ENCODE measurements at places on chromosomes 12 and 14.
A peak's percentile ranks its signal among the peaks of the same experiment; 100 is the strongest.

DNA sequence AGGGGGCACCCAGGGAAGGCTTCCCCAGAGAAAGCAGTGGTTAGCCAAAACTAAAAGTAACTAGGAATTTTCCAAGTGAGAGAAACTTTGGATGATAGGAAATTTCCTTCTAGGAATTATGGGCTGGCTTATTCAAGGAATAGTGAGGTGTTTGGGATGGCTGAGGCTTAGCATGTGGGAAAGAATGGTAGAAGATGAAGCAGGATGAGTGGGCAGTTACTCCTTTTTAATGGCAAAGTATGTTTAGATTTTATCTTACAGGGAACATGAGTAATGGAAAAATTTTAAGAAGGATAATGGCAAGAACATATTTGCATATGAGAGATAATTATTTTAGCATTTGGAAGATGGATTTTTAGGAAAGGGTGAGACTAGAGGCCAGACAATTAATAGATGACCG is 197.6 kb downstream of the SLC38A4 start:
- DNase-seq, result no peak

- no peak for DNase-seq
Observed at GRCh38 chr12:106044773-106045172, 94.0 kb downstream of the NUAK1 start.

GRCh38 chr14:30982533-30982932 is 42.9 kb upstream of the AP4S1 start:
- DNase-seq, result no peak

GRCh38 chr12:8887285-8887715 is 27.0 kb upstream of the PHC1 start:
- no peak for DNase-seq

DNA sequence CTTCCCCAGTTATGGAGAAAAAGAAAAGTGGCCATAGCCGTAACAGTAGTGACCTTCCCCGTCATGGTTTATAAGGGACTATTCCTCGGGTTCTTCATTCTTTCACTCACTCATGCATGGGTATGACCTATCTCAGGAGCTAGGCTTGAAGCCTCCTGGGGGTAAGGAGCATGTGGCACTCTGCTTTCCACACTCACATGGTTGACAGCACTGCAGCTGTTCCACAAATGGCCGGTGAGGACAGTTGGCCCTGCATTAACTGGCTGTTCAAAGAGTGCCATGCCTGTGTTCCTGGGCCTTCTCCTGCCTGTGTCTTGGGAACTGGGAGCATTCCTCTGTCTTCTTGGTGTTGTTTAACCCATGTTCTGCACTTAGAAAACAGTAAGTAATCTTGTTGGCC is 66.2 kb upstream of the PNMA1 start:
- no peak for DNase-seq

DNA sequence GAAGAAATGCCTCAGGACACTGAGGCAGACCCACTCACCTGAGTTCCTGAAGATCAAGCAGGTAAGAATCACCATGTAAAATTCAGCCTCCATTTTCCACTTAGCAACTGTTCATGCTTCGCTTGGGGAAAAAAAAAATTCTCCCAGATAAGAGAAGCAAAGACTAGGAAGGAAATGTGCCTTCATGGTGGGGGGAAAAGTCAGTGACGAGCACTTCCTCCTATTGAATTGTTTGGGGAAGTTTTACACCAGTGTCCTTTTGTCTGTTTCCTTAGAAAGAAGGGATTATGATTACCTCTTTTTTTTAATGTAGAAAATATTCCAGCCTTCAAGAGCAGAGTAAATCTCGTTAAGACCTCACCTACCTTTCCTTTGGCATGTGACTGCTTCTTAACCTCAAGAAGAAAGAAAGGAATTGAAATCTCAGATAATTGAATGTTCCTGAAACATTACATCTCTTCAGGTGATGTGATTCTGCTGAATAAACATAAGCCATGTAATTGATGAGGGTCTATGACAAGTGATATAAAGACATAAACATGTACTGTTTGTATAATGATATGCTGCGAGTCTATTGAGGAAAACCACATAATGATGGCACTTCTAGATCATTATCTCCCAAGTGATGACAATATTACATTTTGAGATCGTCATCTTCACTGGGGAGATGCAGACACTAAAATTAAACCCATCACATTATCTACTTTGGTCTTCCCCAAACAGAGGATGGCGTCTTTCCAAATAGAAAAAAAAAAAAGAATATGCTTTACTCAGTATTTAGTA is at the start of gene PTPRB:
PTPRB (minus strand) TSS at position 127 of the 783 bp plus-strand sequence; CDS start at position 93, 34 bp downstream.
- DNase-seq, result no peak

DNA sequence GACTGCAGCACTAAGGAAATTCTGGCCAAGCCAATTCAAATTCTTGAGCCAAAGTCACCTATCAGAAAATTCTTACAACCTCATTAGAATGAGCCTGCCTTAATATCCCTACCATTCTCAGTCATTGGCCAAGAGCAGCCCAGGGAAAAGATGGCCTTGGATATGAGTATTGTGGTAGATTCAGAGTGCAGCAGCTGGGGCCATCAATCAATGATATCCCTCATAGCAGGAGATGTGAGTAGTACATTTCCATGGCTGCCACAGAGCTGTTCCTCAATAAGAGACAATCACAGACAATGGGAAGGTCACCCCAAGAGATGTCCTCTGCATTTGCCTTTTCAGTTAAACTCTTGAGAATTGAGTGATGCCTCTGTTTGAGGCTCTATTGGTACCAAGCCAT is 161.6 kb downstream of the DYRK2 start:
- no peak for DNase-seq

DNA sequence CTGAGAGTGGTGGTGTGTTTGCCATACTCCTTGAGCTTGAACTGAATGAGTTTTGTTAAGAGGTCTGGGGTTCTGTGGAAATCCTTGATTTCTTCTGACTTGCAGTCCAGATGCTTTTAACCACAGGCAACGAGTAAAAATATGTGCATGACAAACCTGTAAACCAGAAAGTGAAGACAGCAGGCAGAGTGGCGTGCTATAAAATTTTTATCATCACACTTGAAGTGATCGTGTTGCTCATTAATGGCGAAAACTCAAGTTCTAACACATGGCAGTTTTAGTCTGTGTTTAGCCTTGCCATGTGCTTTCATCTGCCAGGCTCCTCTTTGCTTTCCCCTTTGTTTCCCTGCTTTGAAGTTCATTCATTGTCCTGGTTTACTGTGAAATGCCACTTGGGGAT is 28.0 kb downstream of the TXNRD1 start:
- DNase-seq, result no peak

- no peak for DNase-seq
Observed at GRCh38 chr14:92173668-92174067, 51.9 kb downstream of the CPSF2 start.

- DNase-seq, result no peak
Observed at GRCh38 chr12:89470741-89471509, 53.7 kb downstream of the GALNT4 start.

- DNase-seq, result no peak
Observed at GRCh38 chr14:92385561-92385960, 62.6 kb downstream of the SLC24A4 start.

GRCh38 chr12:29533815-29534489 is 36.5 kb upstream of the OVCH1 start:
- DNase-seq, result no peak

DNA sequence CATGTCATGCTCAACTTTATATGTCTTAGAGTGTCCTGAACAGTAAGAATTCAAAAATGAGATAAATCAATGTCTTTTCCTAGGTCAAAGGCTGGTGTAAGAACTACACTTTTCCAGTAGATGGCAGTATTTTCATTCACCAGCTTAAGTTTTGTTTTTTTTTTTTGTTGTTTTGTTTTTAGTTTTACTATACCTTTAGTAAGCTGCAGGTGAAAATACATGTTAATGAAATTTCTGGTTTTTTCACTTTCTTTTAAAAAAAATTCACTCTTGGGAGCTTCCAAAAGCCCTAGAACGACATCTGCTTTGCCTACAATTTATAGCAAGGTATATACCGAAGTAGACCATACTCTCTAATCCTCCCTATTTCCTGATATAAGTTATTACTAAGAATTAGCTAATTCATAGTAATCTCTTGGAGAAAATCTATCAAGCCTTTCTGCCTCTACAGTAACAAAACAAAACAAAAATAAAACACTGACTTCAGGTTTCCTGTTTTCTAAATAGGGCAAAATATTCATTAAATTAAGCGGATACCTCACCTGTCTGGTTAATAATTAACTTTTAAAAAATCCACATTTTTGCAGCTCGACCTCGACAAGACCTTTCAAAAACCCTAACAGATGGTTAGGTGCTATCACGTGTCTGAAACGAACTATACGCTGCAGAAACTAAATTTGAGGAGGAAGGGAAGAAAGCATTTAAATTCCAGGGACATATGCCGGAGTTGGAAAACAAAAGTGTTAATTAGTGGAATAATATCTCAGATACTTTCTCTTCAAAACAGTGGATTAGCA is 2.7 kb upstream of the SAMD4A start:
- DNase-seq, result peak; percentile 8

GRCh38 chr12:49503674-49504180 is 35.1 kb upstream of the KCNH3 start:
- no peak for DNase-seq

DNA sequence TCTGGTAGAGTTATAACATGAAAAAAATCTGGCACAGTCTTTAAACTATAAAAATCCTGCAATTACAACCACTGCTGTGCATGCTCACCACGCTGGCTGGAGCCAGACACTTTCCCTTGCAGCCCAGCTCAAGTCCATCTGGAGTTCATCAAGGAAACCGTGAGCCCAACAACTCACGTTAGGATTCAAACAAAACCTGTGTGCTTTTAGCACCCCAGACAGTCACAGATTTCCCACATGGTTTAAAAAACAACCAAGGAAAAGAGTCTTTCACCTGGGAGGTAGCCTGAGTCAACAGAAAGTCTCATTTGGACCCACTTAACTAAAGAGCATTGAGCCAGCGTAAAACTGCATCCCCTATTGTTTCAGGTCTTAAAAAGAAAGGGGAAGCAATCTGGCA is 4.7 kb downstream of the LRIG3 start:
- no peak for DNase-seq

DNA sequence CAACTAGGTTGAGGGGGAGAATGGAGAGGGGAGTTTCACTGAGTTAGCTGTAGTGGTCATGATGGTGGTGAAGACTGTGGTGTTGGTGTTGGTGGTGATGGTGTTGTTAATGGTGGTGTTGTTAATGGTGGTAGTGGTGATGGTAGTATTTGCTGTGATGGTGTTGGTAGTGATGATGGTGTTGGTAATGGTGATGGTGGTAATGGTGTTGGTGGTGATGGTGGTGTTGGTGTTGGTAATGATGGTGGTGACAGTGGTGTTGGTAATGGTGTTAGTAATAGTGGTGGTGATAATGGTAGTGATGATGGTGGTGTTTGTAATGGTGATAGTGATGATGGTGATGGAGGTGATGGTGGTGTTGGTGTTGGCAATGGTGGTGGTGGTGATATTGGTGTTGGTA is 9.1 kb downstream of the C1R start:
- DNase-seq, result no peak

DNA sequence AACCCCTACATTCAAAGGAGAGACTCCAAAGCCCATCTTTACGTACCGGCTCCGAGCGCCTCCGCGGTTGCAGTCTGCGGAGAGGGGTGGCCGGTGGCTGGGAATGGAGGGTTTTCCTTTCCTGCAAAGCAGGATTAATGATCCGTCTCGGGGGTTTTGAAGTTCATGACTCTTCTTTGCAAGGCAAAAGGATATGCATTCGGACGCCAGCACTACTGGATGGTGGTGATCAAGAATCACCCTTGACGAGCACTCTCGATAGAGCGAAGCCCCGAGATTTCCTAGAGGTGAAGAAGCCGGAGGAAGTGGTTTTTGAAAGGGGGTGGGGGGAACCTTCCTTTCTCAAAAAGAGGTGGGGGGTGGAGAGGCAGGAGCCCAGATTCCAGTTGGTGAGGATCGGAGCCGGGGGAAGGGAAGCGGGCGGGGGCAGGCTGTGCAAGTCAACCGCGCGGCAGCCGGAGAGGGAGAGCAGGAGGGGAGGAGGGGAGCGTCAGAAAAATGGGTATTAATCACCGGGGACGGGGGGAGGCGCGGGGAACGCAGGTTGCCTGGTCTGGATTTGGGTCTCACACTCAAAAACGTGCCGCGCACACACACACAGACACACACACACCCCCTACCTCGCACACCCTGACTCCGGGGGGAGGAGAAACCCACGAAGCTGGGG is at the start of gene GRIN2B:
GRIN2B (minus strand) TSS at position 307 of the 667 bp plus-strand sequence. CDS start 115,394 bp downstream, outside the sequence.
- no peak for DNase-seq

DNA sequence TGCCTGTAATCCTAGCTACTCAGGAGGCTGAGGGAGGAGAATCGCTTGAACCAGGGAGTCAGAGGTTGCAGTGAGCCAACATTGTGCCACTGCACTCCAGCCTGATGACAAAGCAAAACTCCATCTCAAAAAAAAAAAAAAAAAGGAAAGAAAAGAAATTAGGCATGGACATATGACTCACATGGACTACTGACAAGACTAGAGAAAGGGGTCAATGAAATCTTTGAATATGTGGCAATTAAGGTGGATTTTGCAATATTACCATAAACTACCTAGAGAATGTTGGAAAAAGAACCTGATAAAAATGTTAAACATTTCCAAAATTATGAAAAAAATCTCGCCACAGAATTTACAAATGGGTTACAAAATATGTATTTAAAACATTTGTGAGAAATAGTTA is 873.6 kb downstream of the C12orf50 start:
- no peak for DNase-seq

- DNase-seq, result no peak
Observed at GRCh38 chr14:51145246-51145645, 50.3 kb upstream of the TRIM9 start.

DNA sequence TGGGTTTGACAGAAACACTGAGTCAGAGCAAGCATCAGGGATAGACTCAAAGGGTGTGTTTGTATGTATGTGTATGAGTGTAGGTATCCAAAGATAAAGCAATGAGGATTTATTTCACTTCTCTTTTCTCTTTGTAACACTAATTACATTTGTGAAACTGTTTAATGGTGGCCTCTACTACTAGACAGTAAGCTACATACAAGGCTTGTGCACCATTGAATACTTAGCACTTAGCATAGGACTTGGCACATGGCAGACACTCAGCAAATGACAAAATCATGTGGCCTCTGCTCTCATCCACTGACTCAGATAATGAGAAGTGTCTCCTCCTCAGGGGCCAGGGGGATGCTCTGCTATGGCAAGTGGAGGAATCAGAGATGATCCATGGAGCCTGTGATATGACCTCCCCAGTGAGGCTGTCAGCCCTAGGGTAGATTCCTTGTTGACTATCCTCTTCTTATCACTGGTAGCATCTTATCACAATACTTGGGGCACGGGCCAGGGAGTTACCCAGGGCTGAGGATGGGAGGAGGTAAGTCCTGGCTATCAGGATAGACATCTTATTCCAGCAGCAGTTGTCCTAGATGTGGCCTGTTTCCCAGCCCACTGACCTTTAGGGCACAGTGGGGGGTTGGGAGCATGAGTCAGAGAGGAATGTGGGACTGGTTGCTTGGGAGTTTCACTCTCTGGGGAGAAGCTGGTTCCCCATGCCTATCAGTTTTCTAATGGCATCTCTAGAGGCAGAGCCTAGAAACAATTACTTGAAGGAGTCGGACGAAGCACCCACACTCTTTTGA is 71.2 kb upstream of the HOXC13 start:
- no peak for DNase-seq

DNA sequence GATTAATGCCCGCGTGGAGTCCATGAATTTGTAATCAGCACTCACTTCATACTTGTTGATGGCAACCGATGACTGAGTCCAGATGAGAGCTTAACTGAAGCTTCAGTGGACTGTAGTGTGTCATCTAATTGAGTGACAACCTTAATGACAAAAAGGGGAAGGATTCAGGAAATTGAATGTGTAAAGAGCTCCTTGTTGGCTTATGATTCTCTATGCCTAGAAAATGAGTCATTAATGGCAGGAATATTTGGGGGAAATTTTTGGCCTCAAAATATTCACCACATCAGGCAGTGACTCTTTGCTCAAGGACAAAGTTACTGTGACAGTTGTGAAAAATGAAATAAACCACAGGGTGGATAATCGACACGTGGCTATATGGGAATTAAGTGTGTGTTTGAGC is 55.3 kb upstream of the STON2 start:
- no peak for DNase-seq
